ENCODE measurements at places on chromosomes 6 and 20.
A peak's percentile ranks its signal among the peaks of the same experiment; 100 is the strongest.

GRCh38 chr20:8601542-8601912, 467.4 kb upstream of the PLCB4 start:
- DNase-seq, result peak; percentile 7

GRCh38 chr6:121652726-121653623, 217.5 kb downstream of the GJA1 start:
- no peak for DNase-seq

GRCh38 chr20:19949195-19949867, 67.8 kb upstream of the NAA20 start:
- DNase-seq, result no peak

- peak; percentile 8 for DNase-seq
These were observed 29.4 kb downstream of the SIM1 start for GRCh38 chr6:100435299-100435698.

- DNase-seq, result no peak
These were observed 177.6 kb downstream of the UST start for GRCh38 chr6:148924226-148925012.

- no peak for DNase-seq
These were observed 29.0 kb downstream of the COL19A1 start for GRCh38 chr6:69895396-69895795.

GRCh38 chr6:154304191-154304590, 52.4 kb downstream of the IPCEF1 start:
- DNase-seq, result no peak

DNA sequence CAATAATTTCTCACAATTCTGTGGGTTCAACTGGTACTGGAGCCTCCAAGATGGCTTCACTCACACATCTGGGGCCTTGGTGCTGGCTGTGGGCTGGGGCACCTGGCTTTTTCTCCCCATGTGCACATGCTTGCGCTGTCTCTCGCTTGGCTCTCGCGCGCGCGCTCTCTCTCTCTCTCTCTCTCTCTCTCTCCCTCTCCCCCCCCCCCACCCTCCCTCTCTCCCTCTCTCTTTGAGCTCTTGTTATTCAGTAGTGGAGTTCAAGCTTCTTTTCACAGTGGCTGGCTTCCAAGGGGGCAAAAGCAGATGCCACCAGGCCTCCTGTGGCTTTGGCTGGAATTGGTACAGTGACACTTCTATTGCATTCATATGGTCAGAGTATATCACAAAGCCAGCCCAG, 10.8 kb upstream of the TBCC start:
- no peak for DNase-seq

- DNase-seq, result no peak
These were observed 149.9 kb upstream of the UST start for GRCh38 chr6:148596891-148597455.

- DNase-seq, result no peak
These were observed 1.2 kb upstream of the RBM38 start for GRCh38 chr20:57389695-57390603.

- DNase-seq, result peak; percentile 45
These were observed 255.1 kb upstream of the NOX3 start for GRCh38 chr6:155710704-155711103.

DNA sequence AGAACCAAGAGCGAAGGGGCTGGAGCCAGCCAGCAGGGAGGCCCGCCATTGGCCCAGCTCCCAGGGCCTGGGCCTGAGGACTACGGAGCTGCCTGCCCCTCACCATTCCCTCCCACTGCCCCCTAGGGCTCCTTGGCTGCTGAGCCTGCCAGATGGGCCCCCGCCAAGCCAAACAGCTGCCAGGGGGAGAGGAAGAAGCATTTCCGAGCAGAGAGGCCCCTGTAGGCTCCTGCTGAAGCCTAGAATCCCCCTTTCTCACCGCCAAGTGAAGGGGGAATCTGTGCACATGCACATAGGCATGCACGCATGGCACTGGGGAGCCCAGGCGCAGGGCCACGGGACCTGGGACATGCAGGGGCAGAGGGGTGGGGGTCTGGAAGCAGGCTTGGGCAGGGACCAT, 28.5 kb upstream of the MRPS18A start:
- no peak for DNase-seq

GRCh38 chr6:6837541-6838080, 249.1 kb downstream of the LY86 start:
- DNase-seq, result no peak

GRCh38 chr6:130574146-130574545, 208.3 kb downstream of the TMEM200A start:
- no peak for DNase-seq

GRCh38 chr6:79421001-79421411, 116.2 kb downstream of the LCA5 start:
- no peak for DNase-seq

- DNase-seq, result no peak
These were observed 12.8 kb upstream of the DNAAF9 start for GRCh38 chr20:3420211-3420707.

DNA sequence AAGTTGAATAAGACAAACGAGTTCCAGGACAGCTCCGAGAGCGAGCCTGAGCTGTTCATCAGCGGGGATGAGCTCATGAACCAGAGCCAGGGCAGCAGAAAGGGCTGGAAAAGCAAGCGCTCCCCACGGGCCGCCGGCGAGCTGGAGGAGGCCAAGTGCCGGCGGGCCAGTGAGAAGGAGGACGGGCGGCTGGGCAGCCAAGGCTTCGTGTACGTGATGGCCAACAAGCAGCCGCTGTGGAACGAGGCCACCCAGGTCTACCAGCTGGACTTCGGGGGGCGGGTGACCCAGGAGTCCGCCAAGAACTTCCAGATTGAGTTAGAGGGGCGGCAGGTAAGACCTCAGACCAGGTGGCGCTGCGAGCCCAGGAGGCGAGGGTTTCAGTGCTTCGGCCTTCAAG, 56.0 kb upstream of the TMEM181 start:
- DNase-seq, result no peak

GRCh38 chr20:54272901-54273488, 65.1 kb downstream of the PFDN4 start:
- no peak for DNase-seq

DNA sequence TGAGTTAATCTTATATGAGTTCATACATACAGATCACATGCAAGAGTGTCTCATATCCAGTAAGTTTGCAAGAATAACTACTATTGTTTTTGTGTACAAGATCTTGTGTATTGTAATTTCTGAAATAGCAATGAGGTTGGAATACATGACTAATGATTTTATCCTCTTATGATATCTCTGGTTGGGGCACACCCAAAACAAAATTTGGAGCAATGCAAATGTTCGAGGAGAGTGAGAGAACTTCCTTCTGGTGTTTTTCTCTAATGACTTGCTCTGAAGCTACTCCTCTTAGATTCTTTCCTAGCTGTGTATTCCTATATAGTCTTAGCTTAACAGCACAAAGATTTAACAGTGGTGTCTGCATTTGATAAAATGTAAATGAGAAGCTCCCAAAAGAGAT, 252.5 kb downstream of the LAMA2 start:
- no peak for DNase-seq

GRCh38 chr6:105628156-105628860, 225.4 kb upstream of the PREP start:
- no peak for DNase-seq

- peak; percentile 75 for DNase-seq
These were observed 201.0 kb upstream of the CEP162 start for GRCh38 chr6:84428300-84428907.

DNA sequence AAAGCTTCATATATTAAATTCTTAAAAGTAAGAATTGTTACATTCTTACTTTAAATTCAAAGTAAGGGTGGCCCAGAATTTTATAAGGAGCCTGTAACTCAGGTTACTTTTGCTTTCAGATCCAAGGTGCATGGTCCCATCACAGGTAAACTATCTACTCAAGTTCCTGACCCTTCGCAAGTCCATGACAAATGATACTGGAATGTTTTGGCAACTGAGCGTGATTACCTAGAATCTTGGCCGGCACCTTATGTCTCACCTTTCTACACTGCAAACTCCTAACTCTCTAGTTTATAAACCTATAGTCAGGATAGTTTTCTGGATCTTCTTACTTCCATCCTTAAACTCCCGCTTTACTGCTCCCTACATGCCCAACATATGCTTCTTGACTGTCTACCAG, 67.9 kb upstream of the HMGN3 start:
- peak; percentile 38 for DNase-seq

GRCh38 chr6:24666097-24666640, 530 bp downstream of the TDP2 start:
- no peak for DNase-seq

DNA sequence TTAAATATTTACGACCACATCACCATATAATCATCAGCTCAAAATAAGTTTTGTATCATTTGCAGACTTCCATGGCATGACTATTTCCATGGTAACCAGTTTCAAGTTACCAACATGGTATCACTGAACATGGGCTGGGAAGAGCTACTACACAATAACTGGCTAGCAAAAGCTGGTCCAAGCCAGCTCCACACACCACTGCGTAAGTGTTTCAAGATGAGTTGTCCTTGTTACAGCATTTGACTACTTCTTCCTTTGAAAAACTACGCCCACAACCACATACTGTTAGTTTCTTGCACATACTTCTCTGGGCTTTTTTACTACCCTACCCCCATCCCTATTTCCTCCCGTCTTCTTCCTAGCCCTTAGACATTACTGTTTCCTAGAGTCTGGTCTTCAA, 8.5 kb downstream of the CD164 start:
- no peak for DNase-seq

GRCh38 chr6:147022041-147022440, 182.2 kb upstream of the STXBP5 start:
- DNase-seq, result peak; percentile 11

DNA sequence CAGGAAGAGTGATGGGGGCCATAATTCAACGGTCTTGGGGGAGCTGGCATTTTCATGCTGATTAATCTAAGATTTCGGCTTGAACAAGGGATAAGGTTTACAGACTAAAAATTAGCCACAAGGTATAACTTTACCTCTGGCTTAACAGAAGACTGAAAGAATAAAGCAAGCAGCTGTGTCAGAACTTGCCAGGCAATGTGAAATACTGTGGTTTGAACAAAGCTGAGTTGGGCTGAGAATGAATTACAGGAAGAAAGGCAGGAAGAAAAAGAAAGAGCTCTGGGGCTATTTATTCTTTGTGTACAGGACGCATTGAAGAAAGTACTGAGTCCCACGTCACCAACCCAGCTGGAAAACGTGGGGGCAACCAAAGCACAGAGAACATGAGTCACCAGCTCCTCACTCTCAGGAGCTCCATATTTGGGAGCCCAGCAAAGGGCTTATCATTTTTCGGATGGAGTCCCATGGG, 121.5 kb upstream of the NEDD9 start:
- no peak for DNase-seq

- no peak for DNase-seq
These were observed 132.4 kb upstream of the MAN1A1 start for GRCh38 chr6:119481976-119482375.

DNA sequence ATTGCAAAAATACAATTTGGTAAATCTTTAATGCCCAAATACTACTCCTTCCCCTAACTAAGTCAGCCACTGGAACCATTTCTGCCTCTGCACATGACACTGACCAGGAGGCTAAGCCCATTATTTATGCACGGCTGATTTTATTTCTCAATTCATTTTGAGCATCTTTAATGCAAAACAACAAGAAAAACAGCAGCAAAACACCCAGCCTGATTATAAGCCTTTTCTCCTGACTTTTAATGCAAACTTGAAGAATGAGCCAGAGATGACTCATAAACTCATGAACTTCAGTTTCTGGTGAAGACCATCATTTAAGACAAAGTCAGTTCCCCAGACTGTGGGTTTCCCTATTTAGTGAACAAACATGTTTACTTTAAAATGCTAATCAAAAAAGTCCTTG, 51.6 kb downstream of the CYP24A1 start:
- DNase-seq, result peak; percentile 45
